ENCODE measurements at places on chromosomes 4 and X.

GRCh38 chr4:156084373-156084772 is 130.7 kb upstream of the CTSO start:
- DNase-seq: no peak

- DNase-seq: no peak
Observed at GRCh38 chrX:106300656-106301055, 132.6 kb downstream of the PWWP3B start.

GRCh38 chrX:7069556-7069955 is 78.0 kb upstream of the STS start:
- no peak for DNase-seq

DNA sequence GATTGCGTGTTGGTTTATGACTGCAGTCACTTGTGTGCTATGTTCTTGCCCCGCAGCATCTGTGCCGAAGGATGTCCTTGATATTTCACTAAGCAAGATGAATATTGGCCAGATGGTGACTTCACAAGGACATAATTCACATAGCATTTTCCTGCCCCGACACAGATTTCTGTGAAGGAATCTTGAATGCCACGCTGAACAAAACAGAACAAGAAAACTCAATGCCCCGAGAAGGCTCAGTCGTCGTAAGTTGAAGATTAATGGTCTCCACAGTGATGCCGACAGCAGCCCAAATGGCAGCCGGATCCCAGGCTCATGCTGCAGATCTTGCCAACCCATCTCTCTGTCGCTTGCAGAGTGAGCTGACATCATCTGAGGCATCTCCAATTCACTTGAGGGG is 145.9 kb downstream of the CPEB2 start:
- no peak for DNase-seq

DNA sequence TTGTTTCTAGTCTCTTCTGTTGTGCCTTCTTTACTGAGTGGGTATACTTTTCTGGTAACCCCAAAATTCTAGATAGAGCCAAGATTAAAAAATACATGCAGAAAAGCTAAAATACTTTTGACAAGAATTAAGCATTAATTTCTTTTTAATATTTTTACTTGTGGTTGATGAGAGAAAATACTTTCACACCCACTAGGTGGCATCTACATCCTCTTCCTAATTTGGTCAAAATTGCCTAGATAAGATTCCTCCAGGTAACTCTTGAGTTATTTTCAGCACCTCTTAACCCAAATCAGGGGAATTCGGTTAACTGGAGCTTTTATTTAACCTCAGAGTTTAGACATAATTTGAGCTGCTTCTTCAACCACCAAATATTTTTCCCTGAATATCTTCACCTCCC is 28.4 kb upstream of the COX7B2 start:
- no peak for DNase-seq

GRCh38 chr4:37609626-37610025 is 76.5 kb downstream of the RELL1 start:
- no peak for DNase-seq

DNA sequence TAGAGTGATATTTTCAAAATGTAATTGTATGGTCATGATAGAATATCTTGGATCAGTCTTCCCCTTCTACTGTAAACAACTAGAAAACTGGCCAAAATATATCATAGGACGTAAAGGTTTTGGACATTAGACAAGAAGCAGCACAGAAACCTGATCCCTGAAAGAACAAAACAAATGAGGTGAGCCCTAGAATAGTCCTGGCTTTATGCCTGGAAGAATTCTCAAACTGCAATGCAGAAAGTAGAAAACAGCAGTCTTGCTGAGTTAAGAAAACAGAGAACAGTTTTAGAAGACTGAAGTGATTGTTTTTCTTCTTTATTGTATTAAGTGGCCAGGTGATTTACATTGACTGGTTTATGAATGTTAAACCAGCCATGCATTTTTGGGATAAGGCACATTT is 19.5 kb downstream of the NSUN7 start:
- DNase-seq: no peak

GRCh38 chr4:10461091-10461849 is 4.0 kb upstream of the ZNF518B start:
- DNase-seq: peak; percentile 83

DNA sequence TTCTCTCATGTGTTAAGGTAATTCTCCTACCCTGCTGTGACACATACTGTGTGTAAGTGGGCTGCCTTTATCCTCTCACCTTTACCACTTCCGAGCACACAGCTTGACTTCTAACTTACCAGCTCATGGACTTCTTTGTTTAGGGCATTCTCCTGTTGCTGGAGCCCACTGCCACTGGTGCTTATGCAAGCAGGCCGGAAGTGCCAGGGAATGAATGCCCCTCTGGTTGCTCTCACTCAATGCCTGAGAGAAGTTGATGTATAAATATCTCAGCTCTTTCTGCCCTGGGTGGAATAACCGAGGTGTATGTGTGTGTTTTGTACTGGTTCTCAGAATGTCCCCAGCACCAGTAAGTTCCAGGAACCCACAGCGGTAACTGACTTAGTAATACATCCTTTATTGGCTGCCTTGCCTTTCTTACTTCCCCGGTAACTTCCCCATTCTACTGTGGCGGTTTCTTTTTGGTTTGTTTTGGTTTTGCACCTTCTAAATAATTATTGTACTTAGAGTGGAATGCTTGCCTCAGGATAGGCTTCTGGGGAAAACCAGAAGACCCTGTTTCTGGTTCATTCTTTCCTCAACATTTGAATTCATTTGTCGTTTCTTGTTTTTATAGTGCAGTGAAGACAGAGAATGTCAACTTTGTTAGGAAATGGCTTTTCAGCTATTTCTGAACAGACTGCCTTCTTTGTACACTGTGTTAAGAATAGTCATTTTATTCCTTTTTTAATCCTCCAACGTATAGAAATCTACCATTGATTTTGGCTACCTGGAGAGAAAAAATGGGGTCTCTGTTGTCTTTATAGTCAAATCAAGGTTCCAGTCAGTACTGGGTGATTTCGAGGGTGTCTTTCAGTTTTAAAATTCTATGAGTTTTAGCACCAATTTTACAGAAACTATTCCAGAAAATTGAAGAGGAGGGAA is 45.4 kb downstream of the CXorf58 start:
- peak; percentile 39 for DNase-seq

- DNase-seq: peak; percentile 18
Observed at GRCh38 chr4:2295900-2296442, 34.1 kb upstream of the MXD4 start.

GRCh38 chr4:63528256-63528991 is 880.8 kb downstream of the TECRL start:
- no peak for DNase-seq

GRCh38 chr4:77176640-77177039 is 19.6 kb downstream of the CCNG2 start:
- DNase-seq: no peak

DNA sequence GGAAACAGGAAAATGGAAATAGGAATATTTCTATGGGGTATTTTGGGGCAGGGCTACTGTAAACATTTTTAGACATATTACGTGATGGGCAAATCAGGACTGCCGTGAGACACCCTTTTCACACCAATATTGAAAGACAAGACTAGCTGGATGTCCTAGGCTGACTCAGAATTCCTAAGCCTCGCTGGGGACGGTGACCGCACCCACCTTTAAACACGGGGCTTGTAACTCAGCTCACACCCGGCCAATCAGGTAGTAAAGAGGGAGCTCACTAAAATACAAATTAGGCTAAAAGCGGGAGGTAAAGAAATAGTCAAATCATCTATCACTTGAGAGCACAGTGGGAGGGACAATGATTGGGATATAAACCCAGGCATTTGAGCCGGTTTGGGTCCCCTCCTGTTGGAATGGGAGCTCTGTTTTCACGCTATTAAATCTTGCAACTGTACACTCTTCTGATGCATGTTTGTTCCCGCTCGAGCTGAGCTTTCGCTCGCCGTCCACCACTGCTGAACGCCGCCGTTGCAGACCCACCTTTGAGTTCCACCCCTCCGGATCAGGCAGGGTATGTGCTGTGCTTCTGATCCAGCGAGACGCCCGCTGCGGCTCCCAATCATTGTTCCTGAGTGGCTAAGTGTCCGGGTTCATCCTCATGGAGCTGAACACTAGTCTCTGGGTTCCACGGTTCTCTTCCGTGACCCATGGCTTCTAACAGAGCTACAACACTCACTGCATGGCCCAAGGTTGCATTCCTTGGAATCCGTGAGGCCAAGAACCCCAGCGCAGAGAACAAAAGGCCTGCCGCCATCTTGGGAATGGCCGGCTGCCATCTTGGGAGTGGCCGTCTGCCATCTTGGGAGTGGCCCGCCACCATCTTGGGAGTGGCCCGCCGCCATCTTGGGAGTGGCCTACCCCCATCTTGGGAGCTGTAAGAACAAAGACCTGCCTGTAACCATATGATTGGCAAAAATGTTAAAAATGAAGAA is 152.6 kb downstream of the CRLF2 start:
- DNase-seq: no peak

- no peak for DNase-seq
Observed at GRCh38 chr4:181752516-181752915, 490.7 kb upstream of the TENM3 start.

DNA sequence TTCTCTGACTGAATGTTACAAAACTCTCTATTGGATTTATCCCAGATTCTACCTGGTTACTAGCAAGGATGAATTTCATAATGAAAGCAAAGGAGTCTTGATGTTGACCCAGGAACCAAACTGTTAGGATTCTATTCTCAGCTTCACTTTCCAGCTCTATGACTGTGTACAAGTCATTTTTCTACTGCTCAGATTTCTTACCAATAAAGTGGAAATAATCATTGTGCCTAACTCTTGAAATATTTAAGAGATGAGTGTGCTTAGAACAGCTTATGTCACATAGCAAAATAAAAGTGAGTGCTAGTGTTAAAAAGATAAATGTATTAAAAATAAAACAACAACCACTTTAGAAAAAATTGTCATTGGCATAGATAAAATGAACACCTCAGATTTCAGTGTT is 45.6 kb downstream of the EPHA5 start:
- no peak for DNase-seq

DNA sequence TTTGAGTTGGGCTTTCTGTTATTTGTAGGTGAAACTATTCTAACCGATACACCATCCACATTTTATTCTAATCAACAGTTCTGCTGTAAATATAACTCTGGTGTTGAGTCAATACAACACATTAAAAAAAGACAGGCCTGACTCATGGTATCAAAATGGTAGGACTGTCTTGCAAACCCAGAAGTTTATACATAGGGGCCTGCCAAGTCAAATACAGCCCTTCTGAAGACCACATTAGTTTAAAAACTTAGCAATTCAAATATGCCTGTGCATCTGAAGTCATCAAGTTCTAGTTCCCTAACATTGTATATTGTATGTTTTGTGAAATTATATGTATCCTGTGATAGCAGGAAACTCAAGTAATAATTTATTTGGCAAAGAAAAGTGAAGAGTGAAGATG is 24.4 kb upstream of the PDE5A start:
- no peak for DNase-seq

DNA sequence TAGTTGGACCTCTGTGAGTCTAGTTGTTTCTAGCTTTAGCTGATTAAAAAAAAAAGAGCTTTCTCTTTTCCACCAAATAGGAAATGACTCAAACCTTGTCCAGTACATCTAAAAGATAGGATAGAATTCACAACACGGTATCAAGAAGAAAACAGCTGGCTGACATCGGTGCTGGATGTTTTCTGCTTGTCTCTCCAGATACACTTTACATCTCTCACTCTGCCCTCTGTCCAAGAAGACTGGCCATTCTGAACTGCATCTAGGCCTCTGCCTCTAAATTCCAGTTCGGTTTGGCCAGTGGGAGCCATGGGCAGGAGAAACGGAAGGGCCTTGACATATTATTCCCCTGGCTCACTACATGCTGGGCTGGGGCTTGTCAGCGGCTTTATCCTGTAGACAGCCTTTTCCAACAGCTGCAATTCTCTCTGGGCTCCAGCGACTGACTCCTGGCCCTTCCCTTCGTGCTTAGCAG is 57.3 kb upstream of the SHISA3 start:
- no peak for DNase-seq

DNA sequence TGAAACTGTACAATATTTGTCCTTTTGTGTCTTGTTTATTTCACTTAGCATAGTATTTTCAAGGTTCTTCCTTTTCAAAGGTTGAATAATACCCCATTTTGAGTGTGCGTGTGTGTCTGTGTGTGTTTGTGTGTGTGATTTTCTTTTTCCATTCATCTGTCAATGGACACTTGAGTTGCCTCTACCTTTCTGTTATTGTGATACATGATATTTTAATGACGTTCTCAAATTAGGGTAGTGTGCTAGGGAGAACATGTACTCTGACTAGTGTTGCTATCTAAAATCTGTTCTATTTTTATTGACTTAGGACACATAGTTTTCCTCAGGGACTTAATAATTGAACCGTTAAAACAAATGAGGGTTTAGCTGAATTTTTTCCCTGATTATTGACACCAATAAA is 9.9 kb downstream of the MMRN1 start:
- no peak for DNase-seq

DNA sequence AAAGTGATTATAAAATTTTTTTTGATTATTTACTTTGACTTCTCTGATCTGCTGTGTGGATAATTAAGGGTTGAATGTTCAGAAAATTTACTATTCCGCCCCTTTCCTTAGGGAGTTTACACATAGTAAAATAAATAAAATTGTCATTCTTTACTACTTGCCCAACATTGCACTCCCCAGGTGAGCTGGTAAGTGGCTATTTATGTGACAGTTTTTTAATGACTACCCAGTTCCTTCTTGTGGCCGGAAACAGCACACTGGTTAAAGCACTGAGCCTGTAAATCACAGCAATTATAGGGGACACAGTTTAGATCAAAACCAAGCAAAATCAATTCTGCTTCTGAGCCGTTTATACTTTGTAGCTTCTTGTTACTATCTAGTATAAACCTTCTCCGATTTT is 158.1 kb downstream of the FHIP1A start:
- no peak for DNase-seq

GRCh38 chr4:72301759-72302158 is 267.3 kb downstream of the ADAMTS3 start:
- no peak for DNase-seq

GRCh38 chrX:26511589-26512363 is 295.8 kb downstream of the MAGEB5 start:
- DNase-seq: no peak
